ENCODE measurements at places on chromosomes 11 and 22.

DNA sequence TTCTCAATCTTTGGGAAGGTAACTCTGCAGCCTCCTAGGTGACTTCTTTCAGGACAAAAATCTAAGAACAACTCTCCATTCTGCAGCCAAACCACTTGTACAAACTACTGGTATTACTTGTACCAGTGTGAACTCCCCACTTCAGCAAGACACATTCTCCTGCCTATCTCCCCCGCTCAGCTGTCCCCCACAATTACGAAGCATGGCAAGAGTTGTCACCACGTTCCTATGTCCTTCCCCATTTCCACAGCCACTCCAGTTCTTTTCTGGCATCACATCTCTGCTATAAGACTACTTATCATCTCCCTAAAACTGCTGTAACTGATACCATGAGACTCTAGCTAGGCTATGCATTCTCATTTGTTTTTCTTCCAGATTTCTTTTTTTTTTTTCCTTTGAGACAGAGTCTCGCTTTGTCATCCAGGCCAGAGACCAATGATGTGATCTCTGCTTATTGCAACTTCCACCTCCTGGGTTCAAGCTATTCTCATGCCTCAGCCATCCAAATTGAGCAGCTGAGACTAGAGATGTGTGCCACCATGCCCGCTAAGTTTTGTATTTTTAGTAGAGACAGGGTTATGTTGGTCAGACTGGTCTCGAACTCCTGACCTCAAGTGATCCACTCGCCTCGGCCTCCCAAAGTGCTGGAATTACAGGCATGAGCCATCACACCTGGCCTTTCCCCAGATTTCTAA, 71.9 kb upstream of the CDON start:
- DNase-seq, result no peak

DNA sequence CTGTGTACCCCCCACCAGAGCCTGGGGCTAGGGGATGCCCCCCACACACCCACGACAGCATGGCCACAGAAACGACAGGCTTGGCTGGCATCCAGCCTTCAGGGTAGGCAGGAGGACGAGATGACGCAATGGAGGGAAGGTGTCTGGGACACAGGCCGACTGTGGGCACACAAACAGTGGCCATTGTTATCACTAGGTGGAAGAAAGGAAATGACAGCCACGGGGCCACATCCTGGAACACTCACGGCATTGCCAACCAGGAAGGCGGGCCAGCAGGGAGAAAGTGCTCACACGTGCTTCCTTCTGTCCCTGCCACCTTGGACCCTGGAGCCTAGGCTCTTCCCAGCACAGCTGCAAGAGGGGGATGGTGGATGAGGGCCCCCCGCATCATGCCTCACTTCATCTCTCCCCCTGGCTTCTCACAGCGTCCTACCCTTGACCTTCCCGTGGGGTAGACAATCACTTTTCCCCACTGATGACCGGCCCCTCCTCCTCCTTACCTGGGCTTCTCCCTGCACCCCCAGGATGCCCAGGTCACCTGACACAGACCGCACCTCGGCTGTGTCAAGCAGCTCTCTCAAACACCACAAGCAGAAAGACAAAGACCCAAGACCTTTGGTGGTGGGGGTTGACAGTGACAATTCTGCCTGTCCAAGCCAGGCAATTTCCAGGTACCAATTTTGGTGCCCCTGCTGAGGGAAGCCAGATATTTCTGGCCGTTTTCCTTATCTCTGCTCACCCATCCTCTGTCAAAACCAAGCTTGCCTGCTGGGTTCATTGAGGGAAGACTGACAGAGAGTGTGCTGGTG, 8.6 kb downstream of the PLA2G6 start:
- DNase-seq, result peak; percentile 84

GRCh38 chr11:1652771-1653540, 23.4 kb downstream of the KRTAP5-5 start:
- no peak for DNase-seq

DNA sequence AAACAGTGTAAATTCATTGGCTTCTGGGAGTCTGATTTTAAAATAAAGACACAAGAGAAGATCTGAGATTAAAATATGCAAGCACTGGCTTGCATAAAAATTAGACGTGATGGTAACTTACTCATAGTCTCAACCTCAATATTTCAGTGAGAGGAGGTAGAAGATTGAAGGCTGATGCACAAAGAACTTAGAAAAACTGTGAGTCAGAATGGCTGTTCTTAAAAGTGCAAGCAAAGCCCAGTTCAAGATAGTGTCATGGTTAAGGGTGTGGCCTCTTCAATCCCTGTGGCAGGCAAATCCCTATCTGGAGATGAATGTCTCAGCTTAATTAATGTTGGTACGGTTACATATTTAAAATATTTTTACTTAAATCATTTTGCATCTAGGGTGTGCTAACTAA, 33.6 kb upstream of the FIBIN start:
- no peak for DNase-seq

GRCh38 chr22:42236848-42237247, 33.6 kb downstream of the TCF20 start:
- DNase-seq, result no peak

- no peak for DNase-seq
Measured at GRCh38 chr11:128349650-128350299, 237.6 kb downstream of the ETS1 start.

- no peak for DNase-seq
Measured at GRCh38 chr11:48073031-48073861, 92.9 kb downstream of the PTPRJ start.

GRCh38 chr11:101860696-101861427, 53.9 kb upstream of the CEP126 start:
- DNase-seq, result peak; percentile 30

DNA sequence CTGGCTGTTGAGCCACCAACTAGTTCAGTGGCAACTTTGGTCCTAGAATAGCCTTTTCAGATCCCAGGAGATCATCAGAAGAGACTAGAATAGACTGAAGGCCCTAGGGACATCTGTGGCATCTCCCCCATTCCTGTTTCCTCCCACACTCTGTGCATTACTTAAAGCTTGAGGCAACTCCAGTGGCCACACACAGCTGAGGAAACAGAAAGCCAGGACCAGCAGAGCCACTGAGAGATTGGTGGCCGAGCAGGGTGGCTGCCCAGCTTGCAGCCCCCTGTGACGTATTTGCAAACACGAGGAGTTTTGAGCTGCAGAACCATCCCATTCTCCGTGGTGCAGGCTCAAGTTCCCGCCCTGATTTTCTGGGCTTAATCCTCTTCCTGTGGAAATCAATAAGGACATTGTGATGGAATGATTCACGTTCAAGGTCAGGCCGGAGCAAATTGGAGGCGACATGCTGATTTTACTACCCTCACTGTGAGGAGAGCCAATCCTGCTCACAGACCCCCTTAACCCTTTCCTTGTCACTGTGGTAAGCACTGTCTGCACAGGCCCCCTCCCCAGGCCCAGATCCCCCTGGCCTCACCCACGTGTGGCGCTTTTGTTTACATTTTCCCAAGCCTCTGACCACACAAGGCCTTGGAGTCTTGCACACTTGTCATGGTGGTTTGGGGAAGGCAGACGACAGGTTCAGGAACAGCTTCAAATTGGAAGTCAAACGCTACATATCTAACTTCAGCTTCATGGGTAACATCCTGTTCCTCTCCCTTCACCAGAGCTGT, 69.1 kb upstream of the MYOD1 start:
- DNase-seq, result no peak

DNA sequence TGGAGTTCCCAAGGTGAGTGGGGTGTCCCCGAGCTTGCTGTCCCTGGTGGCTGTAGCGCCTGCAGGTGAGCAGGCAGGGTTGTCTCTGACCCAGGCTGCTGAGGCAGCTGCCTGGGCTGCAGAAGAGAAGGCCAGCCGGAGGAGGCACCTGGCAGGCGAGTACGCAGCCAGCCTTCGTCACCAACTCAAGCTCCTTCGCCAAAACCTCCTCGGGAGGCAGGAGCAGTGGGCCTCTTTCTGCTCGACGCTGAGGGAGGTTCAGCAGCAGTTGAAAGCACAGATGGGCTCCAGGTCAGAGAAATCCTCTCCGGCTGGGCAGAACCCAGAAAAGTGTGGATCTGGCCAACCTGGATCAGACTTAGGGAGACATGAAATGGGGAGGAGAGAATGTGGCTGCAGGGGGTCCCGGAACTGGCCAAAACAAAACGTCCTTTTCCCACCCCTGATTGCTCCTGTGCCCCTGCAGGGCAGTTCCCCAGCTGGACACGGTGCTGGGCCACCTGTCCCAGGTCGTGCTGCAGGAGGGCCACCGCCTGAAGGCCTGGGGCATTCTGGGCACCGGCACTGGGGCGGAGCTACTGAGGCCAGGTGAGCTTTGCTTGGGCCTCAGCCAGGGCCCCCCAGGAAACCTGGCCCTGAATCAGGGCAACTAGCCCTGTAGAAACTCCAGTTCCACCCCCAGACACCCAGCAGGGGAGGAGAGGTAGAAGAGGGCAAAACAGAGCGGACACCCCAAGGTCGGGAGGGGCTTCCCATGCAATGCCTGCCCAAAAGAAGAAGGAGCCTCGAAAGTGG, 56.7 kb downstream of the BTG4 start:
- no peak for DNase-seq

DNA sequence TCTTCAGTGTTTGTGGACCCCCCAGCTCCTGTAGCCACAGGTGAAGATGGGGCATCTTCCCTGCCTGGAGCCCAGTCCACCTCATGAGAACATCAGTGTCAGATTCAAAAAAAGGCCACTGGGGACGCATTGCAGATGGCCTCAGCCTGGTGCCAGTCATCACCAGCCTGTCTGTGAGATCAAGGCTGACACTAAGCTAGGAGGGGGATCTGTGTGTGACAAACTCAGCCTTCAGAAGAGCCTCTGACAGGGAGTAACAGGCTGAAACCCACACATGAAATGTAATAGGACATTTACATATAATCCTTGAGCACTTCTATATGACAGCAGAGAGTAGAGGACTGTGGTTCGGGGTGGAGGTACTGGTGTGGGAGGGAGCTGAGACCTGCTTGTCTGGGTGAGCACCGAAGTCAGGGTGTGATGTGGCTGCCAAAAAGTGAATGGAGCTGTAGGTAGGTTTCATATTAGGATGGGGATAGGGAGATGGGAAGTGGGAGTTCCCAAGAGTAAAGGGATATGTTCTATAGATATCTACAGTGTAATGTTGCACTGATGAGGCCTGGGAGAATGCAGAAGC, 20.5 kb upstream of the CCDC134 start:
- DNase-seq, result no peak

DNA sequence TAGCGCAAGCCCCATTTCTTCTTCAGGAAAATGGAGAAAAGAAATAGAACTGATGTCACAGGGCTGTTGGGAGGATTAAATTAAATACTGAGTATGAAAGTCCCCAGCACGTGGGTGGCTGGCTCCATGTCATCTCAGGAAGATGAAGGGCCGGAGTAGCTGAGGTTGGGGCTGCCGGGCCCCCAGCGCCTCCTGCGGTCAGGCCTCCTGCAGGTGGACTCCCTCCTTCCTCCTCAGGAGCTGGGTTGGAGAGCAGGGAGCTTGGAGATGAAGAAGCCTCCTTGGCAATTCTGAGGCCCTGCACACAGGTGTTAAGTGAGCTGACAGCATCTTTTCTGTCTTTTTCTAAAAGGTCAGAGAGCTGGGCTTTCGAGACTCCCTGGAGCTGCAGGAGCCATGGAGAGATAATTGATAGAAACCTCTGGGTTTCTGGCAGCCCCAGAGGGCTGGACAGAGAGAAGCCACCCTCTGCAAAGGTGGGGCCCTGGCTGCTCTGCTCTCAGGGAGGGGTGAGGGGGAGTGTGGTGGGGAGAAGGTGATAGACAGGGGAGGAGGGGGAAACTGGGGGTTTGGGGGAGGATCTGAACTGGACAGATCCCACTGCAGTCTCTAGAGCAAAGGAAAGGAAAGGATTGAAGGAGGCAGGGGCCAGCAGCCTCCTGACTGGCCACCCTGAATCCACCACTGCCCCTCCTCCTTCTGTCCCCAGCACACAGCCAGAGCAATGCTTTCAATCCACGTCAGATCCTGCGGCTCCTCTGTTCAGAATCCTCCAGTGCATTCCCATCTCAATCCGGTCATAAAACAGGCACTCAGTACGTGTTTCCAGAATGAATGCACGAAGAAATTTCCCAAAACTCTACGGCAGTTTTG, 210.8 kb downstream of the CEP164 start:
- DNase-seq, result no peak

- DNase-seq, result peak; percentile 20
Measured at GRCh38 chr22:31046539-31047226, 34.4 kb upstream of the SMTN start.

DNA sequence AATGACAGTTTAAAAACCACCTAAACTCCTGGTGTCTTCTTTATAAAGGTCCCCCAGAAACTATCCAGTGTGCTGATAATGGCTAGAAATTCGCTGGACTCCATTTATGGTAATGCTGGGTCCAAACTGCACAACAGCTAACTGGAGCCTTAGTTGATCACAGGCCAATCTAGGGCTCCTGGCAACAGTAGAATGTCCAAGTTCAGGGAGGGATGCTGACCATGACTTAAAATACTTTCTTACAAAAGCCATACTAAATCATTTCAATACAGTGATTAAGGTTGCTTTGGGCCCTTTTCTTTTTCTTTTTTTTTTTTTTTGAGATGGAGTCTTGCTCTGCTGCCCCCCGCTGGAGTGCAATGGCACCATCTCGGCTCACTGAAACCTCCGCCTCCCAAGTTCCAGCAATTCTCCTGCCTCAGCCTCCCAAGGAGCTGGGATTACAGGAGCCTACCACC, 14.5 kb upstream of the GAB2 start:
- no peak for DNase-seq

GRCh38 chr11:17368551-17368950, 17.0 kb downstream of the NCR3LG1 start:
- no peak for DNase-seq

DNA sequence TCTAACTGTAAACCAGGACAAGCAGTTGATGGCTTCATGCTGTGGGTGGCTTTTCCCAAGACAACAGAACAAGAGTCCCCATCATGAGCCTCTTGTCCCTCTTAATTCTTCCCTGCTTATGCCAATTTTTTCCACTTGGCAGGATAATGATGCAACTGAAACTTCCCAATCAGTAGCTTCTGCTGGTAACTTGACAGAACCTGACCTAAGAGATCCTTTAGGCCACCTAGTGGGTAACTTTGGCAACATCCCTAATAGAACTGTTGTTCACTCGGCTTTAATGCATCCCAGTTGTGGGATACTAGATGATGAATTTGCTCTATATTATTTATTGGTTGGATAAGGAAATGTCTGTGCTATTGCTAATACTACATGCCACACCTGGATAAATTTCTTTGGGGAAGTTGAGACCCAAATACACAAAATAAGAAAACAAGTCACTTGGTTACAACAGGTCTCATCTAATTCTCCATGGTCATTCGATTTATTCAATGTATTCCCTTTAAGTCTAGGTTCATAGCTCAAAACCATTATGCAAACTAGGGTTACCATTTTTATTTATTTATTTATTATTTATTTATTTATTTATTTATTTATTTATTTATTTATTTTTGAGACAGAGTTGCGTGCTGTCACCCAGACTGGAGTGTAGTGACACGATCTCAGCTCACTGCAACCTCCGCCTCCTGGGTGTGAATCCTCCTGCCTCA, 41.4 kb upstream of the NFAM1 start:
- DNase-seq, result peak; percentile 46

DNA sequence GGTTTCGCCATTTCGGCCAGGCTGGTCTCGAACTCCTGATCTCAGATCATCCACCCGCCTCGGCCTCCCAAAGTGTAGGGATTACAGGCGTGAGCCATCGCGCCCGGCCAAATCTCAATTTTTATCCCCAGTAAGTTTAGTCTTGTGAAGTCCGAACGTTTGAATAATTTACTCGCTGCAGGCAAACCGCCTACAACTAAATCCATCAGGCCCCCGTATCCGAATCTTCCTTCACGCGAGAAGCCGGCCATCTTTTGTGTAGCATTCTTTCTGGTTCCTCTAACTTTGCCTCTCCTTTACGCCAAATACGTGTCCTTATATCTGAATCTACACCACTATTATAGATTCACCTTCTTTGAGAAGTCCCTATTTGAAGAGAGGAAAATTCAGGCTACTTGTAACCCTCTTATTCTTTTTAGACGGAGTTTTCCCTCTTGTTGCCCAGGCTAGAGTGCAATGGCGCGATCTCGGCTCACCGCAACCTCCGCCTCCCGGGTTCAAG, 581 bp upstream of the EIF3L start:
- no peak for DNase-seq

All from DMS153 (cell line).